ENCODE measurements at places on chromosomes 3 and 15. TPM values are rescaled to one million over a fixed set of nuclear protein-coding genes. Genes with fewer than 3 reads are reported as not detected.

- H3K36me3 ChIP-seq = no peaks in the 10 kb centered on the region
- no peak overlapping the region for H3K27ac ChIP-seq
- H3K4me1 ChIP-seq = no peaks in the 10 kb centered on the region
- H3K4me3 ChIP-seq = no peak overlapping the region
Observed at GRCh38 chr3:31067004-31067403, 172.5 kb upstream of the GADL1 start.

DNA sequence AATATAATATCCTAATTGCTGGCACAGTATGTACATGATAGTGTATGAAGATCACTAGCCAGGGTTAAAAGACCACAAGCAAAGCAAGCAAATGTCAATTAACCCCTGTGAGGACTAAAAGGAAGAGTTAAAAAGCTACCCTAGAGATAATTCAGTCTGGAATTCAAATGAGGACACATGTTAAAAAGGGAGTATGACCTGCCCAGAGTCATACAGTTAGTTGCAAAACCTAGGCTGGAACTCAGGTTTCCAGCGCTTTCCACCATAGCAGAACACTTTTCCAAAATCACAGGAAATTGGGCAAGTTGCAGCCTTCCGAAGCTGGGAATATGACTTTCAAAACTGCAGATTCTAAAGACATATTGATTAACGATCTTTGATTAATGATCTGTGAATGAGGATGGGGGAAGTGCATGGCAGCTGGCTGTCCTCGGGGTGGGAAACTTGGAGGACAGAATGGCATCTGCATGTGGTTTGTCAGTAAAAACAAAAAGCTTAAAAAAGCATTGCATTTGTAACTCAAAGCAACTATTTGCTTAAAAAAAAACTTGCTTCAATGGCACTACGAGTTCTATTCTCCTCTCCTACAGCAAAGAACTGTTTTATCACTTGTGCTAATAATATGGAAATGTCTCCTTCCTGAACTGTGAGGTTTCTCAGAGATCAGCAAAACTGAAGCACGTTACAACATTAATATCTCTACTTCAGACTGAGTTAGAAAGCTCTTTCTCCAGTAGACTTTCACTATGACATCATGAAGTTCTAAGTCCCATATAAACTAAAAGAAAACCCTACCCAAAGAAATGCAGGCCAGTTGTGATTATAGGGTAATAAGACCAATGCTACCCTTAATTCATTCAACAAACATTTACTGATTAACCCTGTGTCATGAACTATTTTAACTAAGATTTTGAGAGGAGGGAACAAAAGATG is 46.2 kb downstream of the IGSF11 start:
- no peak overlapping the region for H3K27ac ChIP-seq
- H3K27me3 ChIP-seq = no peaks in the 10 kb centered on the region
- no peak overlapping the region for H3K4me3 ChIP-seq
- H3K4me1 ChIP-seq = no peaks in the 10 kb centered on the region
- no peaks in the 10 kb centered on the region for H3K36me3 ChIP-seq

DNA sequence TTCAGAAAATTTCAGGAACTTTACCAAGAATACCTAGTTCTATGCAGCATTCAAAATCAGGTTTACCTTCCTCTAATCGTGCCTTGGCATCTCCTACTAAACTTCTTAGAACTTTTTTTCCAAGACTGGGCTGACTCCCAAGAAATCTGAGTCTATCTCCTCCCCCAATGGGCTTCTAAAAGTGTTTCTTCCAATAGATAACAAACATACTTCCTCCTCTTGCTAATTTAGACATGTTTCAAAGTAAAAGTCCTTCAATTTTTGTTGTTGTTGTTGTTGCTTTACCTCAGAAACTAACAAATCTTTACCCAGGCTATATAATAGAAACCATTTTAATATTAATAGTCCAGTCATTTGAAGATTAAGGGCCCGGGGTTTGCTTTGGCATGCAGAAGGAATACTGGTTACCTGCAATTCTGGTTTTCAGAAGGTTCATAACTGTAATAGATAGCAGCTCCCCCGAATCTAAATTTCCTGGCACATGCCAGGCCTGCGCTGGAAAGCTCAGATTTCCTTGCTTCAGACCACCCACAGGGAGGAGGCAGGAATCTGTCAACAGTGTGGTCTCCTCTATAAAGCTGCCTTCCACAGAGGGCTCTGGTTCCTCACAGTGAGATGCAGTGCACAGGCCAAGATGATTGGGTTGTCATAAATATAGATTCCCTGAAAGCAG is 188.7 kb downstream of the THRB start:
- H3K27me3 ChIP-seq = no peaks in the 10 kb centered on the region
- H3K27ac ChIP-seq = no peak overlapping the region
- H3K36me3 ChIP-seq = no peaks in the 10 kb centered on the region
- H3K4me3 ChIP-seq = no peak overlapping the region
- H3K4me1 ChIP-seq = peaks cover 5% of the 10 kb centered on the region
- DNase-seq = no peak

GRCh38 chr15:31563421-31563820 is 236.8 kb downstream of the KLF13 start:
- H3K27ac ChIP-seq = no peak overlapping the region
- H3K4me1 ChIP-seq = no peaks in the 10 kb centered on the region
- DNase-seq = no peak
- no peaks in the 10 kb centered on the region for H3K36me3 ChIP-seq

DNA sequence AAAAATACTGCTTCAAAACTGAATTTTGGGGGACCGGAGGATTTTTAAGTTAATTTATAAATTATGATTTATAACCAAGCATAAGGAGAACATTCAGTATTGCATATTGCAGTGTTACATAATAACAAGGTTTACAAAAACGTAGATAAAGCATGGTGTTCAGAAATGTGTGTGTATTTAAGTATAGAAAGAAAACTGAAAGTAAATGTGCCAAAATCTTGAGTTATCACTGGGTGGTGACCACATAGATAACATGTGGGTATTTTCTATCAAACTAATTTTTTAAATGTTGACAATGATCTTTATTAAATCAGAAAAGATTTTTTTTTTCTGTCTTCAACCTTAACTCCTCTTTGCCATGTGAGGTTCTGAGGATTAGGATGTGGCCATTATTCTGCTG is 32.6 kb downstream of the EIF2AK4 start:
- H3K27me3 ChIP-seq = no peaks in the 10 kb centered on the region
- H3K4me1 ChIP-seq = no peaks in the 10 kb centered on the region
- H3K36me3 ChIP-seq = no peaks in the 10 kb centered on the region
- no peak overlapping the region for H3K4me3 ChIP-seq

GRCh38 chr3:141452045-141452444 is 34.8 kb upstream of the RASA2 start:
- no peaks in the 10 kb centered on the region for H3K36me3 ChIP-seq
- peaks cover 7% of the 10 kb centered on the region for H3K4me1 ChIP-seq
- no peak overlapping the region for H3K4me3 ChIP-seq
- no peaks in the 10 kb centered on the region for H3K27me3 ChIP-seq

DNA sequence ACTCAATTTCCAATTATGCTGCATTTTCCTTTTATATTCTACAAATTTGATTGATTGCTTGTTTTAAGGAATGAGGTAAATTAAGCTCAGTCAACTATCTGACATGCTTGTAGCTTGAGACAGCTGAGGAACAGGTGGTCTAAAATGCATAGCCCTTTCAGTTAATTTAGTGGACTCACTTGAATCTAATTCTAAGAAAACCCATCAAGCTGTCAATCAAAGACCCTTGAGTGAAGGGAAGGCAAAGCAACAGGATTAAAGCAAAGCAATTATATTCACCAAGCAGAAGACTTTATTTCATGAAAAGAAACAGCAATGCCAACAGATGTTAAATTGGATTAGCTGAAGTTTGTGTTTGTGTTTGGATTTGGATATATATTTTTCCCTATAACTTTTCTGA is 228.5 kb downstream of the ARPP21 start:
- no peaks in the 10 kb centered on the region for H3K27me3 ChIP-seq
- DNase-seq = no peak
- no peak overlapping the region for H3K4me3 ChIP-seq
- H3K36me3 ChIP-seq = no peaks in the 10 kb centered on the region
- no peaks in the 10 kb centered on the region for H3K4me1 ChIP-seq
- no peak overlapping the region for H3K27ac ChIP-seq

GRCh38 chr3:72523429-72524151 is 324.7 kb downstream of the SHQ1 start:
- no peak overlapping the region for H3K27ac ChIP-seq
- no peaks in the 10 kb centered on the region for H3K36me3 ChIP-seq
- no peaks in the 10 kb centered on the region for H3K27me3 ChIP-seq

- no peak overlapping the region for H3K4me3 ChIP-seq
- no peaks in the 10 kb centered on the region for H3K36me3 ChIP-seq
- no peak for DNase-seq
- no peak overlapping the region for H3K27ac ChIP-seq
Observed at GRCh38 chr3:27127195-27127594, 242.0 kb downstream of the NEK10 start.

The GP9 gene
- total RNA-seq = not detected

The FBXL2 gene
- total RNA-seq = 7.7 TPM

The SPTSSB gene
- total RNA-seq = 0.16 TPM

The PML gene
- total RNA-seq = 49.8 TPM

The EAF2 gene
- total RNA-seq = 11.4 TPM

The LRRC31 gene
- total RNA-seq = not detected

The ESYT3 gene
- total RNA-seq = 4.2 TPM

The LIPC gene
- not detected for total RNA-seq
